Neural crest cell (in vitro differentiated cells): ENCODE measurements at places on chromosomes 7 and 10. TPM values are rescaled to one million over a fixed set of nuclear protein-coding genes. Genes with fewer than 3 reads are reported as not detected.

TLL2 gene
- 1.6 and 2.1 TPM in 2 replicates for total RNA-seq

PDK4 gene
- total RNA-seq: 0.07 TPM in 1 of 2 replicates, not detected in the other

XRCC2 gene
- total RNA-seq: 28.2 and 30.7 TPM in 2 replicates

PWWP2B gene
- 14.2 and 15.3 TPM in 2 replicates for total RNA-seq

C10orf53 gene
- 0.14 TPM in 1 of 2 replicates, not detected in the other for total RNA-seq

CALML5 gene
- not detected in 2 replicates for total RNA-seq

OR2A25 gene
- total RNA-seq: not detected in 2 replicates

MINDY4 gene
- 8.6 and 9.2 TPM in 2 replicates for total RNA-seq

SFRP4 gene
- not detected in 2 replicates for total RNA-seq

WEE2 gene
- not detected in 2 replicates for total RNA-seq

SPDYE9 gene
- total RNA-seq: not detected in 2 replicates

INPP5A gene
- 34.8 and 35.4 TPM in 2 replicates for total RNA-seq

MUC3A gene
- total RNA-seq: 0.16 TPM in 1 of 2 replicates, not detected in the other

SPOCK2 gene
- total RNA-seq: 1.4 and 1.5 TPM in 2 replicates

AKR1C4 gene
- not detected in 2 replicates for total RNA-seq

SPDYE2 gene
- total RNA-seq: not detected in 2 replicates

CCAR1 gene
- 131 and 132 TPM in 2 replicates for total RNA-seq

GRID2IP gene
- 0.54 and 0.61 TPM in 2 replicates for total RNA-seq

NODAL gene
- total RNA-seq: not detected in 2 replicates

CDH23 gene
- total RNA-seq: 2.0 and 2.6 TPM in 2 replicates

SLC12A9 gene
- 25.2 and 27.7 TPM in 2 replicates for total RNA-seq

CDHR3 gene
- 5.4 and 6.1 TPM in 2 replicates for total RNA-seq

PLEKHS1 gene
- not detected in 2 replicates for total RNA-seq

ZNF3 gene
- total RNA-seq: 67.1 and 72.3 TPM in 2 replicates

CLDN12 gene
- 41.0 and 41.1 TPM in 2 replicates for total RNA-seq

HOXA9 gene
- 9.0 and 10.0 TPM in 2 replicates for total RNA-seq

PCLO gene
- 3.5 TPM in 2 replicates for total RNA-seq

UBN2 gene
- 30.1 and 32.1 TPM in 2 replicates for total RNA-seq

EZH2 gene
- 105 and 106 TPM in 2 replicates for total RNA-seq

CFTR gene
- total RNA-seq: not detected in 2 replicates
